Epithelial cell of prostate (primary cell): ENCODE measurements at places on chromosomes 5 and 9.

- DNase-seq = no peak
Measured at GRCh38 chr5:42756606-42757601, at the start of gene CCDC152. Gene CCDC152, plus strand, starts transcription at chr5:42756818. Its CDS starts 2,304 bp downstream, at chr5:42759122.

- no peak for DNase-seq
Measured at GRCh38 chr5:80960531-80961375, 590 bp downstream of the RASGRF2 start.

DNA sequence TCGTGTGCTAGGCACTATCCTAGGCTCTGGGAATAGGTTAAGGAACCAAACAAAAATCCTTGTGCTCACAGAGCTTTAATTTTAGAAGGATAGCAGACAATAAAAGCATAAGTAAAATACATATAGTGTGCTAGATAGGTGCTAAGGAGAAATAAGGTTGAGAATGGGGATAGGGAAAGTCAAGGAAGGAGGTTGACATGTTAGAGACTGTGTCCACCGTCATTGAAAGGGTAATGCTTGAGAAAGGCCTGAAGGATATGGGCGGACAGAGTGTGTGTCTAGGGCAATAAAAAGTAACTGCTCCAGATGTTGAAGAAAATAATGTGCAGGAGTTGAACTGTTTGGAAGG is 482 bp upstream of the TDRD7 start:
- DNase-seq = no peak

- DNase-seq = no peak
Measured at GRCh38 chr5:65674749-65675148, 47.2 kb downstream of the SGTB start.

DNA sequence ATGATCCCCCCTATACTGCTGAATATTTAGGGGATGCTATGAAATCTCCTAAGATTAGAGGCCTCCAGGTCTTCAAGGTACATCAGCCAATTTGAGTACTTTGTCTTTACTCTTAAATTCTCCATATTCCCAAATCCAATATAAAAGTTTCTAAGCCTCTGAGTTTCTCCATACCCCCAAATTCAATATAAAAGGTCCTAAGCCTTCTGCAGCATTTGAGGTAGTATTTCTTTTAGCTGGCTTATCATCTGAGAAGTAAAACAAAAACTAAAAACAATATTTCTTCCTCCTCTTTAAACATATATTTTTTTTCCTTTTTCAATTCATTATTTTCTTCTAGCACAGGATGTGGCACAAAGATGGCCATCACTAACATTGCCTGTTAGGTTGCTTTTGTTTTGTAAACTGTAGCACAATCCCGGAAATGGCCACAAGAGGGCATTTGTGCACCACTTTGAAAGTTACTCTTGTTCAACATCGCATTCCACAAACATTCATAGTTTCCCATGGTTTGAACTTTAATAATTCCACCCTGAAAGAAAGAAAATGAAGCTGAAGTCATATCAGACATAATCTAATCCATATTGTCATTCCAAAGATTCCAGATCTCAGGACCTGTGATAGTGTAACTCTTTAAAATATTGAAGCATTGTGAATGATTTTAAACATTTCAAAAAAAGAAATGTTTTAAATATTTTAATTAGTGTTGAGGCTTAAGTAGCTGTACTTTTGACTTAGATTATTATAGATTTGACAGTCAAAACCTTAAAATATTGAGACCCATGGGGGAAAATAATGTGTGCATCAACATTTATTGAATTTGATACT is 21.0 kb upstream of the SCGB3A2 start:
- no peak for DNase-seq

DNA sequence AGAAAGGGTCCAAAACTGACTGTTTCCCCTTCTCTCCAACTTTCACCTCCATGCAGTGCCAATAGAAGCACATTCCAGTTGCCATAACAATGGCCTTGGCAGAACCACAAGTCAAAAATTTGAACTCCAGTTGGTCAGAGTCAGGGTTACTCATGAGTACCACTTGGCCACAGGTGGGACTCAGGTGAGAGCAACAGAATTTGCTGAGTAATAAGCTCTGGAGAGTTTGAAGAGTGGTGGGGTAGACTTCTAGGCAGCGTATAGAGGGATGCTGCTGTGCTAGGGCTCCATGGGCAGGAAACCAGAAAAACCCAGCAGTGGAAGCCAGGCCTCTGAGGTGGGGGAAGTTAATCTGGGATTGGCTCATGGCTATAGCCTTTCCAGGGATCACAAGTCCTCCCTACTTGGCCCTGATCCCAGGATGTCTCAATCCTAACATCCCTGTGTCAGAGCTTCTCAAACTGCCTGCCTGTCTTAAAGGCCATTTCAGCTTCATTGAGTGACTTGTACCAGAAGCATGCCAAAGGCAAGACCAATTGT is 30.2 kb downstream of the SNX18 start:
- no peak for DNase-seq

- peak; percentile 31 for DNase-seq
Measured at GRCh38 chr9:110186254-110186653, 21.7 kb downstream of the C9orf152 start.

DNA sequence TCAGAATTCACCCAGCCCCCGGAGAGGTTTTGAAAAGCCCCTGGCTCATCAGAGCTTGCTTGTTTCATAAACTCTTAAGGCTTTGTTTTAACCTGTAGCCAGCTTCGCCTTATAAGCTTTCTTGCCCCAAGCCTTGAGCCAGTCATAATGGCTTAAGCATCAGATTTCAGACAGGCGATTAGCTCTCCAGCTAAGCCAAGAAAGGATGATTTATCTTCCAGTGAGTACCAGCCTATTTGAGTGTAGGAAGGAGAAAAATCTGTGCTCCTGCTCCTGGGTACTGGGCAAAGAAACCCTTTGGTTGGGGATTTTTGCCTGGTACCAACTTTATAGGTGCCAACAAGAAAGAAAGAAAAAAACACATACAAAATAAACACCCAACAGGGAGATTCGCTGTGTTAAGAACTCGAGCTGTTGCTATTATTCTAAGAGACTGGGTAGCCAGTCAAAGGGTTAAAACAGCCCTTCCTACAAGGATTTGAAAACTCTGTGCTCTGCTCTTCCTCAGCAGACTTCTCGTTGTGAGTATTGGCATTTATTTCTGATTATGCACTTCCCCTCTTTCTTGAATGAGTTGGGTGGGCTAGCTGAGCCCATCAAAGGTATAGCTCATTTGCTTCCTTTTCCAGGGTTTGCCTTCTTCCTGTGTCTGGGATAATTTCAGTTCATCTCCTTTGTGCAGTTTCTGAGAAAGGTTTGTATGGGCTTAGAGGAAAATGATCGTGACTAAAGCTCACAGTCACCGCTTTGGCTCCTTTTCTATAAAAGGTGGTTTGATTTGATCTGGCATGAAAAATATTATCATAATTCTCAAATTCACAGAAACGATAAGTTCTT is 157.2 kb upstream of the DMRT1 start:
- DNase-seq = peak; percentile 46

DNA sequence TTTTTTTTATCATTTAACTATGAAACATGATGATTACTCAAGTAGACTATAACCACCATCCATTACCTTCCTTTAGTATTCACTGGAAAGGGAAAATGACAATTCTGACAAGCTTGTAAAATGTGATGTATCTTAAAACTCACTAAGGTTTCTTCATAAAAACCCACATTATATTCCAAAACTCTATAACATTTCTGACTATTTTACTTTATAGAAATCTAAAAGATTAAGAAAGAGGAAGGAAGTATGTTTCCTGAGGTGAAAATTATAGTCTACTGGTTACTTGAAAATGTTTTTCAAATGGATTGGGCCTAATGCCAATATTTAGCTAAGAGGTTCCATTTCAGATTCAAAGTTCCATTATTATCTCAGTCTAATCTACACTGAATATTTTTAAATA is 1982.2 kb upstream of the C9orf72 start:
- DNase-seq = no peak

DNA sequence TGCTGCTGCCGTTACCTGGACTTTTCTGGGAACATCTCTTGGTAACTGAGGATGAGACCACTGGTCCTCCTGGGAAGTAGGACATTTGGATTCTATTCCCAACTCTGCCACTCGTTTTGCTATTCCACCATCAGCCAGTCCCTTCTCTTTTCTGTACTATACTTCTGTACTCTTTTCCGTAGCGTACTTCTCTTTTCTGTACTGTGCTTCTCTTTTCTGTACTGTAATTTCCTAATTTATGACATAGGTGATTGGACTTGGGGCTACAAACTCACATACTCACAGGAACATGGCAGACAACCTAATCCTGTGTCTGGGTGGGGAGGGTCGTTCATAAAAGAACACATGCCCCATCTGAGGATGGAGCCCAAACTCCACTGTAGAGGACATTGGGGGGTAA is 335.3 kb upstream of the PANK3 start:
- DNase-seq = no peak

- DNase-seq = no peak
Measured at GRCh38 chr5:10653043-10653442, 89.2 kb downstream of the ANKRD33B start.

DNA sequence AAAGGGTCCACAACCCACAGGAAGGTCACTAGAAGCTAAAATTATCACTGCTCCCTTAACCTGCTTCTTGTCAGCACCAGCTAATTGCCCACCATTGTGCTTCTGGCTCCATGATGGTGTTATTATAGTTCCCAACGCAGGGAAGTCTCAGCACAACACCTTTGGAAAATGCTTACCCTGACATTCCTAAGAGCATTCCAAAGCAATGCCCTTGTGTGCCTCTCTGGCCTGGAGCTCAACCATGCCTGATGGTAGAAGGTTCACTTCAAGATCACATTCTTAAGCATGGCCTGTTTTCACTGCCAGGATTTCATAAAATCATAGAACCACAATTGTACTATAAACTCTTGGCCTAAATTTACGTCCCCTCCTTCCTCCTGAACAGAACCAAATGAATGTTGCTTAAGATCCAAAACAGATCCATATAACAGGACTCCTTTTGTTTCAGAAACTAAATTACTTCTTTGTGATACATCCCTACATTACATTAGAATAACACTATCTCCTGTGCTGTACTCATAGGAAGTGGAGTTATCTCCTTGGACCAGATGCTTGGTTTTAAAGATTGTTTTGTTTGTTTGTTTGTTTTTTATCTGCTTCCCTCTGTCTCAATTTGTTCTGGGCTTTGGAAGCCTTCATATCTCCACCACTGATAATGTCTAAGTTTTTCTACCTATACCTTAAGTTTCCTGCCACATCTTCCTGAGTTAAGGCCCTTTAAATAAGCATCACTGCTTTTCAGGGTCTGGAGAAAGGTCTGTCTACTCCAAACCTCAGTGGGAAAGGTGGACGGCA is 32.1 kb downstream of the ARL15 start:
- DNase-seq = no peak

- no peak for DNase-seq
Measured at GRCh38 chr9:129282272-129282671, 104.2 kb upstream of the IER5L start.

DNA sequence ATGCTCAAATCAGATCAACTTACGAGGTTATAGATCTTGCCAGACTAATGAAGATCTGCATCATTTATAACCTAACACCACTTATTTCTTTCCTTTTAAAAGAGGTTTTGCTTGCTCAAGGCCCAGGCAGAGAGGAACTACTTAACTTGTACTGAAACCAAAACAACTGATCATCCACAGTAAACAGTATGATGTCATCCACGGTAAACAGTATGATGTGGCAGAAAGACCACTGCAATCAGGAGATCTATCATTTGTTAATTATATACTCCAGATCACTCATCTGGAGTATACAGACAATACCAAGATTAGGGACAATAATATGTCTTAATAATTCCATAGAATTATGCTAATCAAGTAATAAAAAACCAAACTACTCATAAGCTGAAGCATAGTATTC is 116.8 kb downstream of the ADAMTS6 start:
- DNase-seq = peak; percentile 10

DNA sequence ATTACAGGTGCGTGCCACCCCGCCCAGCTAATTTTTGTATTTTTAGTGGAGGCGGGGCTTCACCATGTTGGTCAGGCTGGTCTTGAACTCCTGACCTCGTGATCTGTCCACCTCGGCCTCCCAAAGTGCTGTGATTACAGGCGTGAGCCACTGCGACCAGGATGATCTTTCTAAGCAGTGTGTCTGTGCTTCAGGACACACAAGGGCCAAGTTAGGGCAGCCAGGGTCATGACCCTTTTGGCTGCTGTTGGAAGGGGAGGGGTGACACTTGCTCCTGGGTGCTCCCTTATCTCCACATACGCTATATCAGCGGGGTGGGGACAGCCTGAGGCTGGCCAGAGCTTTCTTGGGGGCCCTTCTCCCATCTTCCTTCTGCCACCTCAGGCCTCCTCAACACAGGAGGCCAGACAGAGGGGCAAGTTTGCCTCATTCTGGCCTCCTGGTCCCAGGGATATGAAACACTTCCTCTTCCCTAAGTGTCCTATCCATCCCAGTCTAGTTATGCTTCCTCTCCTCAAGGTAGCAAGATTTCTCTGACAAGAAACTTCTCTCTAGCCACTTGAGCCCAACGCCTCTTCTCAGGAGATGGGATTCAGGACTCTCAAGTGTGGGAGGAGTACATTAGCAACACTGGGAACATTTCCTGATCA is 1.9 kb upstream of the ZNF79 start:
- no peak for DNase-seq

- no peak for DNase-seq
Measured at GRCh38 chr5:73908395-73908794, 282.4 kb downstream of the ARHGEF28 start.

DNA sequence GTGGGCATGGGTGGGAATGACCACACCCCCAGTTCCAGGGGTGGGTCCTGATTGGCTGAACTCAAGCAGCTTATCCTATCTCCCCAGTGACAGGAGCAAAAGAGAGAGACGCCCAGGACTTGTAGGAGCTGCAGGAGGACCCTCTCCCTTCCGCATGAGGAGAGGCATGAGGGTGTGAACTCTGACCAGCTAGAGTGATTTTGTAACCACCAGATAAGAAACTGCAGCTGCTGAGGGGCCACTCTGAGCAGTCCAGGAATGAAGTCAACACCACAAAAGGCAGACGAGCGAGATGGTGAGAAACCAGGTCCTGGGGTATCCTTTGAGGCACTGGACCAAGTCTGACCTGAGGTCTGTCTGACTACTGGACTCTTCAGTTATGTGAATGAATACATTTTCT is 521.9 kb downstream of the BNC2 start:
- DNase-seq = no peak

- DNase-seq = no peak
Measured at GRCh38 chr5:17218353-17219005, 1.0 kb downstream of the BASP1 start.

DNA sequence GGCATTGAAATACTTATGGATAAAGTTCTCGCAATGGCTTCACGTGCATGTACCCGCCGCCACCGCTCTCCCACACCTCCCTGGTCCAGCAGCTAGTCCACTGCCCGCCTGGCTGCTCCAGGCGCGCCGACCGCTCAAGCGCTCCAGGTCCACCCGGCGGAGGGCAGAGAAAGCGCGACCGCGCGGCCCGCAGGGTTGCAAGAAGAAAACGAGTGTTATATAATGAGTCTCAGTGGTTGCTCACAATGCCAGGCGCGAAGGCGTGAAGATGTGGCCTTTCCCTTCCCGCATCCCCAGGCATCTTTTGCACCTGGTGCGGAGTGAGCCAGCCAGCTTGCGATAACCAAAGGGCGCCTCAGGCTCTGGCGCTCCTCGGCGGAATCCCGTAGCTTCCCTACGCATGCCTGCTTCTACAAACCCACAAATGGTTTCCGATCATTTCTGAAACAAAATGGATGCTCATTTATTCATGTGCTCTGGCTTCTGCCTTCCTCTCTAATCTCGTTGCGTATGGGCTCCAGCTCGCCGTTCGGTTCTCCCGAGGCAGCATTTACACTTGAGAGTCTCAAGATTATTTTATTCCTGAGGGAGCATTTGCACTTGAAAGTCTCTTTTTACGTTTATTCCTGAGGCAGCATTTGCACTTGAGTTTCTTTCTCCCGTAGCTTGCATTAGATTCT is 25.7 kb downstream of the CDKN2A start:
- no peak for DNase-seq
